ENCODE measurements at places on chromosomes 12 and 14.

DNA sequence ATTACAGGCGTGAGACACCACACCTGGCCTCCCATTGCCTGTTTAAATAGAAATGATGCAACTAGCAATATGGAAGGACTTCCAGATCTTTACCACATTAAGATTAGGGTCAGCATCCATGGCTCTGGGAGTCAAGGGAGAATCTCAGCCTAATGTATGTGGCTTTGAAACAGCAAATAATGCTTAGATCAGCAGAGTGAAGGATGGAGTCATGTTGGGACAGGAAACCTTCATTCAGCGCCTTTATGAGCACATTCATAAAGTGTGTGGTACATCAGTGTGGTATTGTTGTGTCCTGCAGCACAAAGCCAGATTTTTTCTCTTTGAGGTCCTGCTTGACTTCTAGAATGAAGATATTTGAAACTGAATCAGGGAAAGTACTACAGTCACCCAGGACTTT lies 15.3 kb upstream of the SPSB2 start:
- DNase-seq, result no peak

DNA sequence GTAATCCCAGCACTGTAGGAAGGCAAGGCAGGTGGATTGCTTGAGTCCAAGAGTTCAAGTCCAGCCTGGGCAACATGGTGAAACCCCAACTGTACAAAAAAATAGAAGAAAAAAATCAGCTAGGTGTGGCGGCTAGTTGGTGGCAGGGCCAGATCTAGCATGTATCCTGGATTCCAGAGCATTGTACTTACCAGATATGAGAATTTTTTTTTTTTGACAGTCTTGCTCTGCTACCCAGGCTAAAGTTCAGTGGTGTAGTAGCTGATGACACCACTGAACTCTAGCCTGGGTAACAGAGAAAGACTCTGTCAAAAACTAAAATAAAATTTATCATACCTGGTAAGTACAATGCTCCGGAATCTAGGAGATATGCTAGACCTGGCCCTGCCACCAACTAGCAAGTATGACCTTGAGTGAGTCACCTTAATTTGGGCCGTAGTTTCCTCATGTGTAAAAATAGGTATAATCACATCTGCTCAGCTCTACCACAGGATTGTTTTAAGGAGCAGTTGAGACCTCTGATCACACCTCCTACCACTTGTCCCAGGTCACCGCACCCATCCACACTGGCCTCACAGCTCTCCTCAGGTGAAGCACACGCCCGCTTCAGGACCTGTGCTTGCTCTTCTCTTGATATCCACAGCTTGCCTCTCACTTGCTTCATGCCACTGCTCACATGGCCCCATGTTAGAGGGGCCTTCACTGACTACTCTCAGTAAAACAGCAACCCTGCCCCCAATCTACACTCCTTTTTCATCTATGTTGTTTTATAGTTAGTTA lies 140.2 kb downstream of the STXBP6 start:
- no peak for DNase-seq

GRCh38 chr12:26156201-26156871 lies 31.5 kb upstream of the BHLHE41 start:
- DNase-seq, result no peak

- DNase-seq, result peak; percentile 66
These were observed 5.8 kb downstream of the WSB2 start for GRCh38 chr12:118055144-118055557.

DNA sequence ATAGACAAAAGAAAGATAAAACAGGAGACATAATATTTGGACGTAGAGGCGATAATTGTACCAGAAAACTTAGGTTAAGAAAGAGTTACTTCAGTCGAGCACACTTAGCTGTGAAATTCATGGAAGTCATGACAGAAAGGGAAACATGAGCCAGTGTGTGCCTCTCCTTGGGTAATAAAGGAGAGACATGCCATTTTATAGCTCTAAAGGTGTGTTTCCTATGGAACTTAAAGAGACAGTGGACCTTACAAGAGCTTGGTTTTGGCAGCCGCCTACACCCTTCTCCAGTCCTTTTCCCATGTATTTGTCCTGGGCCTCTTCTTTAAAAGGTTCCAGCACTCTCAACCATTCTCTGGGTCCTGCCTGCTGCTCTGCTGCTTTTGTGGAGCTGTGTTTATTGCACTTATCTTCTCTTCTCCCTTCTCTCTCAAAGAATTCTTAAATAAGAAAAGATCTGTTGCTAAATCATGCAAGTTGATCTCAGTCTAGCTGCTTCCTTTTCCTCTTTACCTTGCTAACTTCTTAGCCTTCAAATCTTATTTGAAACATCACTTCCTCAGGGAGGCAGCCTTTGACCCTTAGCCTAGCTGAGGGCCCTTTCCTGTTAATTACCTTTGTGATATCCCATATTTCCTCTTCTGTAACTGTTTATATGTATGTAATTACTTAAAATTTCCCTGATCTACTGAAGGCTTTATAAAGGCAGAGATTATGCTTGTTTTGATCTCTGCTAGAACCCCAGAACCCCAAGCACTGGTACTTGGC lies 81.8 kb upstream of the EVL start:
- no peak for DNase-seq

- no peak for DNase-seq
These were observed 31.7 kb upstream of the ST8SIA1 start for GRCh38 chr12:22366181-22366580.

DNA sequence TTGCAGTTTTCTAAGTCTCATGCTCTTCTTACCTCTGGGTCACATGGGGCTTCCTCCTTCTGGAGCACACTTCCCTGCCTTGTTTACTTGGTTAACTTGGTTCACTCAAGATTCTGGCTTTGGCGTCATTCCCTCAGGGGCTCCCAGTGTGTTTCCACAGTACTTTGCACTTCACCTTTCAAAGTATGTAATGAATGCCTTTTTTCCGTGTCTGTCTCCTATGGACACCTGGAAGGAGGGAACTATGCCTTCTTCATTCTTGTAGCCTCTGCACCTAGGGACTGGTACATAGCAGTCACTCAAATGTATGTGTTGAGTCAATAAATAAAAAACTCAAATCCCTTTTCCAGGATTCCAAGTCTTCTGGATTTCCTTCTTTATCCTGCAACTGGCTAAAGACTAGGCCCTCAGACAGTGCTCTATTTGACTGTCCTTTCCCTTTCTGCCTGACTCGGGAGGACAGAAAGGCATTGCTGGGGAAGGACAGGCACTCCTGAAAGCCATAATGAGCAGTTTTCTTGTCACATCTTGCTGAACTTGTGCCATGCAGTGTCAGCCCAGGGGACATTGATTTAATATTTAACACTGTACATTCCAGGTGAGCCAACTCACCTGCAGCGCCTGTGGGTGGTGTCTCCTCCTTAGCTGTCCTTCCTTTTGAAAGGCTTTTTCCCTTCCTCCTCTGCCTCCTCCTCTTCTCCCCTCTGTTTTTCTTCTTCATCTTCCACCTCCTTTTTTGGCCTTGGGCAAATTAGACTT lies 12.8 kb downstream of the MYRFL start:
- DNase-seq, result no peak

DNA sequence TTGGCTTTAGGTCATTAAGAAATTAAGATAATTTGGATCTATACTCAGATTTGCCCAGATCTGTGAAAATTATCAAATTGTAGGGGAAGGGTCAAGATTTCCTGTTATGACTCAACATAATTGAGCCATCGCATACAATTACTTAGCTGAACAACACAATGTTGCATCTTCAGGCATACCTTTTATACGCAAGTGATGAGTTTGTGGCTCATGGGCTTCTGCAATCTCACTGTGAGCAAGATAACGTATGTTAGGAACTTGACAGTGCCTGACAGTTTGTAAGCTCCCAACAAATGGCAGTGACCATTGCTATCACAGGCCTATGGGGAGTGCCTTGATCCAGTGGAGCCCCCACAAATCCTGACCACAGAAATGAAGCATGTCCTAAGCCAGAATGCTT lies 199.7 kb downstream of the BCAT1 start:
- no peak for DNase-seq

All from SHP77 (cell line).